Coronary artery (tissue), 2 donors: ENCODE measurements at places on chromosomes 2 and 18.

GRCh38 chr2:81734981-81735380 lies 1430.4 kb upstream of the LRRTM1 start:
- no peak for DNase-seq

DNA sequence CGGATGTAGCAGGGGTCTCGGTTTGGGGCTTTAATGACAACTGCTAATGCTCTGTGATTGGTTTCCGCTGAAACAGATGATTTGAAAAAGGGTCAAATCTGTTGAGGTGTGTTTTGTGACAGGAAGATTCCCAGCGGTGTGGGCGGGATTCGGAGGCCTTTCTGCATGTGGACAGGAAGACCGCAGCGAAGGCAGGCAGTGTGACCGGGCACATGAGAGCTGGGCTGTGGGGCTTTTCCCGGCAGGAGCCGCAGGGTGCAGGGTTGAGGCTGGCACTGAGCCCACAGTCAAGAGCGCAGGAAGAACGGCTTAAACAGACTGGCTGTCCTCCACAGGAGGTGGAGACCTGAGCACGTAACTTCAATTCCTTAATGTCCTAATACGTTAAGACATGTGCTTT lies 180.0 kb upstream of the TPO start:
- no peak for DNase-seq

DNA sequence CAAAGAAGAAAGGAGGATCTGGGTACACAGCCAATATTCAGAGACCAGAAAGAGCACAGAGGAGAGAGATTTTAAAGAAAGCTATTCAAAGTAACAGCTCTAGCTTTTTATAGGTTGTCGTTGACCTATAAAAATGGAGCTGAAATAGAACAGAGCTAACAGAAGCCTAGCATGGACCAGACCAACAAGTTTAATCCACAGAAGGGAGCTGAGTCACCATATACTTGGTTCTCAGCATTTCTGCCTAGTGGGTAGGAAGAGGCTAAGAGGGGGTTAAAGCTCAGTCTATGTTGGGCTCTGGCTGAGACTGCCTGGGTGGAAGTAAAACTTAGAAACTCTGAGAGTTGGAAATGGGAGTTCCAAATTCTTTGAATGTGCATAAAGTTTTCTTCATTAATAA lies 678.0 kb upstream of the CDH2 start:
- DNase-seq: no peak

- DNase-seq: no peak
Observed at GRCh38 chr2:217228732-217229131, 368.9 kb upstream of the TNP1 start.

DNA sequence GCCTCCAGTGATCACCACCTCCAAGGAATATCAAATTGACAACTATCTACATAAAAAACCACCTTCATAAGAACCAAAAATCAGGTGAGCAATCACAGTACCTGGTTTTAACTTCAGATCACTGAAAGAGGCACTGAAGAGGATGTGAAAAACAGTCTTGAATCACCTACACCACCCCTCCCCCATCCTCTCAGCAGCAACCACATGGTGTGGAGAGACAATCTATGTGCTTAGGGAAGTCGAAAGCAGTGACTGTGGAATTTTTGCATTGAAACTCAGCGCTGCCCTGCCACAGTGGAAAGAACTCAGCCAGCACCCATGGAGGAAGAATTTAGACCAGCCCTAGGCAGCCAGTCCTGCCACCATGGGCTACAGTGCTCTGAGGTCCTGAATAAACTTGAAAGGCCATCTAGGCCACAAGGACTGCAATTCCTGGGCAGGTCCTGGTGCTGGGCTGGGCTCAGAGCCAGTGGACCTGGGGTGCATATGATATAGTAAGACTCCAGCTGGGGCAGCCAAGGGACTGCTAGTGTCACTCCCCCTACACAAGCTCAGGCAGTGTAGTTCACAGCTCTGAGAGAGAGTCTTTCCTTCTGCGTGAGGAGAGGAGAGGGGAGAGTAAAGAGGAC lies 75.6 kb downstream of the ATL2 start:
- no peak for DNase-seq

- DNase-seq: no peak
Observed at GRCh38 chr2:189024901-189025618, 50.9 kb downstream of the COL3A1 start.
